Stimulated activated CD8-positive, alpha-beta memory T cell treated with anti-CD3 and anti-CD28 coated beads, Interleukin-15, amount 100 ng/mL, for 48 hours (primary cell): ENCODE measurements at places on chromosomes 6 and 20.

GRCh38 chr6:111767752-111768430 is 105.4 kb downstream of the FYN start:
- DNase-seq, result no peak

- no peak for DNase-seq
Observed at GRCh38 chr6:149134511-149134933, 183.0 kb upstream of the TAB2 start.

DNA sequence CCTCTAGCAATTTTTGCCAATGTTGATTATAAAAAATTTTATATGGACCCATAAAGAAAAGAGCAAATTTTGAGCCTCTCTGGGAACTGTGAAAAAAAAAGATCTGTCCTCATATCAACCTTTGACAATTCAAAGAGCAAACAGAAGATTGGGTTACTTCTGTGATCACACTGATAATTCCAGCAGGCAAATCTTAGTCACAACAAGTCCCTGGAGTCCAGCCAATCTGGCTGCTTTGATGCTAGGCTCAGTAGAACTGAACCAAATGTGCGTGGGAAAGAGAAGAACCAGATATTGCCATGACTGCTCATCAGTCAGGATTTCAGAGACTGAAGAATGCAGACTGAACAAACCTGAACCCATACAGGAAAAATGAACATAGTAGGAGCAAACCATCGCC is 438.4 kb upstream of the FLRT3 start:
- no peak for DNase-seq

DNA sequence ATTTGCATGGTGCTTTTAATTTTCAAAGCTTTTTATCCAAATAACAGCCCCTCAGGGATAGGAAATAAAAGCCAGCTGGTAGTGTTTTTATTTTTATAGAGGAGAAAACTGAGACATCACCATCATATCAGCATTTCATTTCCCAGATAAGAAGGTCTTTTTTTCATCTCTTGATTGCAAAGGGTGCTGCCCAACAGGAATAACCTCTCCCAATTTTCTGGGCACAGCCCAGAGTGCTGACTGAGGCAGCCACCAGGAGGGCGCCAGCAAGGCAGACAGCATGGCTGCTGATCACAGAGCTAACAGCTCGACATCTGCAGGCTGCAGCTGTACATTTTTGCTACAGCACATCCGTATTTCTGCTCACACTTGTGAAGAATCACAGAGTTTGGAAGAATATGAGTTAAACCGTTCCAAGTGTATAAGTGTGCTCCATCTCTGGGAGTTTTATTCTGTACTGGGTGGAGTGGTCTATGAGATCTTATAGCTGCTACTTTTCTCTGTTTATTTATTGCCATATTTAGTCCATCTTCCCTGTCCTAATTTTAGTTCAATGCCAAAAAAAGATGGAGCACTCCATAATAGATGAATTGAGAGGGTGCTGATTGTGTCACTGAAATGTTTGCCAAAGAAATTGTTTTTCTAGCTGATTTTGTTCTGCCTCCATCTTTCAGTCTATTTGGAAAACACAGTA is 85.5 kb upstream of the C20orf144 start:
- DNase-seq, result no peak

DNA sequence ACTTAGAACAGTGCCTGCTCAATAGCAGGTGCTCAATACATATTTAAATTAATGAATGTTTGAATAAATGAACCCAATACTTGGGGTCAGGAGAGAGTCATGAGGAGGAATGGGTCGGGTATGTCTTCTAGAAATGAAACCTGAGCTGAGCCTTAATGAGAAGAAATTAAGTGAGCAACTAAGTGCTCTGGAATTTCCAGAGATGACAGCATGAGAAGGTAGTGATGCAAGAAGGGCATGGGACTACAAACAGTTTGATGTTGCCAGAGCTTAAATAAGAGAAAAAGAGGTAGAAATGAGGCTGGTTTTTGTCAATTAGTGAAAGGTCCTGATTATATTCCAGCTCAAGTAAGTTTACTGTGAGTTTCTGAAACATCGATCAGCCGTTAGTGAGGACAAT is 82.9 kb downstream of the PDE10A start:
- no peak for DNase-seq

GRCh38 chr6:75267461-75267860 is 17.1 kb downstream of the TMEM30A start:
- DNase-seq, result no peak

DNA sequence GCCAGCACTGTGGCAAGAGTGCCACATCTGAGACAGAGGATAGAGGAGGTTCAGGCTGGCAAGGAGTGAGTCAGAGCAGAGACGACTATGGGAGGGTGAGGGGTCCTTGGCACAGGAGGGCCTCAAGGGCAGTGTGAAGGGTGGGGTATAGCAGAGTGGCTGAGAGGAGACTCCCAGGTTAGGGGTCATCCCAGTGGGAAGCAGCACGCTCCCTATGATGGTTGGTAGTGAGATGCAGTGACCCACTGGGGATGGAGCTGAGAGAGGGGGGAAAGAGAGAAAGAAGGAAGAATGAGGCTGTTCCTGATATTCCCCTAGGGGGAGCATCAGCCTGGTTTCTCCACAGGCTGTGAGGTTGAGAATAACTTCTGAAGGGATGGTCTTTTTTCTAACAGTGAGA is 97.3 kb downstream of the INSM1 start:
- no peak for DNase-seq

GRCh38 chr6:144265390-144265789 is 19.7 kb upstream of the UTRN start:
- DNase-seq, result no peak

DNA sequence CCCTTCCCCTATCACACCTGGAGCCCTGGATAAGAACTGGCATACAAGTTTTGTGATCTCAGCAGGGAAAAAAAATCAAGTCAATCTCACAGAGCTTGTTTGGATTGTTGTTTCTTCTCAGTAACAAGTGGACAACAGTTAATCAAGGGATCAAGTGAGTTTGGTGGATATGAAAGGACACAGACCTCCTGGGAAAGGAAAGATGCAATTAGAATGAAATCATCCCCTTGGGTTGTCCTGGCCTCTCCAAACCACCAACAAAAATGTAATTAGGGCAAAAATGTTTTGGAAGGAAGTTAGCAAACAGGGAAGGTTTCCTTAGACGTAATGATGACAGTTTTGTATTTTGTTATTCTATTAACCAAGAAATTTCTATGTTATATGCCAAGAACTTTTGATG is 99.1 kb upstream of the PRDM1 start:
- no peak for DNase-seq

GRCh38 chr6:5031150-5031549 is 27.3 kb upstream of the RPP40 start:
- no peak for DNase-seq

GRCh38 chr6:159874435-159874834 is 16.4 kb upstream of the MAS1 start:
- DNase-seq, result no peak

GRCh38 chr20:63076421-63076820 is 69.7 kb upstream of the BHLHE23 start:
- no peak for DNase-seq

DNA sequence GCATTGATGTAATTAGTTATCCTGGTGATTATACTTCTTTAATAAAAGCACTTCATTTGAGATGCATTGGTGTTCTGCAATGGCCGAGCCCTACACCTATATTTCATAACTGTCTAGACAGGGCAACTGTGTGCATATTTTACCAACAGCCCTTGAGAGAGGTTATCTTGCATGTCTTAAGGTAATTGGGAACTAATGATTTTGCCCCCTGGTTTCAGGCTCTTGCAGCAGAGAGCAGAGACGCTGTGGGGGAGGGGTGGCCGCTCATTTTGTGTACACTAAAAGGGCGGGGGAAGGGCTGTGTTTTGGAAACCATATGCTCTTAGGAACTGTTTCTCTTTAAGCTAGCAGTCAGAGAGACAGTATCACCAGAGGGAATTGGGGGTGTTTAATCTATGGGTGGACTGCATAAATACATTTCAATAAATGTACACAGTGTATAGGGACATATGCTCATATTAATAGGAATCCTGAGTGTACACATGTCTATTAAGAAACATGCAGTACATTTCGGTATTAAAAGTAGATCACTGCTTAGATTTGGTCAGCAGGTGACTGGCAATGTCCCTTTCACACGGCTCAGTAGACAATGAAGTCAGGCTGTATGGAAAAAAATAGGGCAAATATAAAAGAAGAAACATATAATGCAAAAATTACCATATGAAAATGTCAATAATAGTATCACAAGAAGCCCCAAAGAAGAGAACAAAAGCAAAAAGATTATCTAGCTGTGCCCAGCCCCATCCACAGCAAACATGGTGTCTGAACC is 402.9 kb upstream of the CITED2 start:
- no peak for DNase-seq

- DNase-seq, result no peak
Observed at GRCh38 chr6:56914798-56915658, 39.9 kb upstream of the BEND6 start.

- DNase-seq, result peak; percentile 7
Observed at GRCh38 chr20:13029687-13030375, 21.1 kb downstream of the SPTLC3 start.

DNA sequence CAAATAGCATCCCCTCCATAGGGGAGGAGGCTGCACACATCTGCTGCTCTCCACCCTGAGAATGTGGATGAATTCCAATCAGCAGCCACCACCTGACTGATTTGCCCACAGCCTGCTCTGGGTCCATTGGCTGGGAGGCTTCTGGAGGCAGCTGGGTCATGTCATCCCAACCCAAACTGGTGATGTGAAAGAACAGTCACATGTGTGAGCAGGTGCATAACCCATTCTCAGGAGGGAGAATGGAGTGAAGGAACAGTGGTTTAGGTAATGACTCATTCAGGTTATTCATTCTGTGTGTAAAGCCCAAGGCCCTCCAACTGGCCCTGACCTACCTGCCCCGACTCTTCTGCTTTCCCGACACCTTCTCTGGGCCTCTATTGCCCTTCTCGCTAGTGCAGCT is 90.9 kb upstream of the GCM1 start:
- no peak for DNase-seq

DNA sequence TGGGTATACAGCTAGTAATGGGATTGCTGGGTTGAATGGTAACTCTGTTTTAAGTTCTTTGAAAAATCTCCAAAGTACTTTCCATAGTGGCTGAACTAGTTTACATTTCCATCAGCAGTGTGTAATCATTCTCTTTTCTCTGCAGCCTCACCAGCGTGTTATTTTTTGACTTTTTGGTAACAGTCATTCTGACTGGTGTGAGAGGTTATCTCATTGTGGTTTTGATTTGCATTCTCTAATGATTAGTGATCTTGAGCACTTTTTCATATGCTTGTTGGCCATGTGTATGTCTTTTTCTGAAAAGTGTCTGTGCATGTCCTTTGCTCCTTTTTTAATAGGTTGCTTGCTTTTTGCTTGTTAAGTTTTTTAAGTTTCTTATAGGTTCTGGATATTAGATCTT is 194.2 kb upstream of the PHACTR1 start:
- no peak for DNase-seq

DNA sequence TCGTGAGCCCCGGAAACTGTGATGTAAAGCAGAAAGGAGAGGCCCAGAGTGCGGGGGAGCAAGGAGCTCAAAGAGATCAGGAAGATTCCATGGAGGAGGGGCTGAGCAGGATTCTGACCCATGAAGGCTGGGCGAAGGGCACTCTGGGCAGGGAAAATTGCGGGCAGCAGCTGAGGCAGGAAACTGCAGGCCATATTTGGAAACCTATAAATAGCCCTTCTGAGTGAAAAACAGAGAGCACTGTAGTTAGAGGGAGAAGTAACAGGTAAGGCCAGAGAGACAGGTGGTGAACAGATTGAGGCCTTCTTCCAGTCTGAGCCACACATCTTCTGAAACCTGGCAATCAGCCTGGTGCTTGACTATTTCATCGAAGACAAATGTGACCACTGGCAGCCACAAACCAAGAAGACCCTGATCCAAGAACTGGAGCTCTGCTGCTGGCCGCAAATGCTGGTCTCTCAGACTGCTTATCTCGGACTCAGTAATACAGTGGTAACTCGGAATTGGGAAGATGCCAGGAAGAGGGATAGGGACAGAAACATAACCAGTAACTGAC is 14.1 kb upstream of the BEND3 start:
- DNase-seq, result no peak

DNA sequence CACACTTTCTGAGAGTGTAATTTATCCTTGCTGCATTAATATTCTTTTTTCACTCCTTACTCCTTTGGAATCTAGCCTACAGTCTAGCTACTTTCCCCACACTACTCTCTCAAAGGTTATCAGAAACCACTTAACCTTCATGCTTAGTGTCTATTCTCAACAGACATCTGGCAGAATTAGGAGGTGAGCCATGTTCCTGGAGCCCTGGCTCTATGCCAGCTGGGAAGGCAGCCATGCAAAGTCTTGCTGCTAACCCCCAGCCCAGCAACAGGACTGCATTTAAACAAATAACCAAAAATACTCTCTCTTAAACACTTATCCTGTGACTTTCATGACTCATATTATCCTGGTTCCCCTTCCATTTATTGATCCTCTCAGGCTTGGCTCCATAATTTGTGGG is 260.2 kb downstream of the BCKDHB start:
- DNase-seq, result no peak

GRCh38 chr20:6654513-6655252 is 112.8 kb upstream of the BMP2 start:
- DNase-seq, result no peak

DNA sequence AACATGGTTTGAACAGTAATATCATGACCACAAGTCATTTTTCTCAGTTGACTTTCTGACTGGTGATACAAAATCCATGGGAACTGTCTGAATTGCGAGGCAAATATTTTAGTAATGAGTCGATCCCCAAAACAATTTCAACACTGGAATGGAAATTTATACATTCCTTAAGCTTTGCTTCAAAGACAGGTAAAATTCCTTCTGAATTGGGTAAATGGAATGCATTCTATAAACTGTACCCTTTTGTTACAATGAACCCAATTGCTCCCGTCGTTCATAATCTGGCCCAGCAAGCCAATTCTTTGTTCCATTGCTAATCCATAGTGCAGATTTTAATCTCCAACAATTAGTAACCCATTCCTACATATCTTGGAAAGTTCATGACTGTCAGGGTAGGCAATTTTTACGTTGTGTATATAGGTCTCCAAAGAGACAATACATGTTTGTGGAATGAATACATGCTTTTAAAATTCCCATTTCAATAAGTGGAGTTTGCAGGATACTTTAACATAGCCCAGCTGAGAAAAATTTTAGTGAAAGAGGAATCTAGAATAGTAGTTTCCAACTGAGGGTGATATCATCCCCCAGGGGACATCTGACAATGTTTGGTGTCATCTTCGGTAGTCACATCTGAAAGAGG is 32.7 kb downstream of the CYP24A1 start:
- no peak for DNase-seq

- no peak for DNase-seq
Observed at GRCh38 chr20:56469077-56469449, 636 bp downstream of the RTF2 start.

DNA sequence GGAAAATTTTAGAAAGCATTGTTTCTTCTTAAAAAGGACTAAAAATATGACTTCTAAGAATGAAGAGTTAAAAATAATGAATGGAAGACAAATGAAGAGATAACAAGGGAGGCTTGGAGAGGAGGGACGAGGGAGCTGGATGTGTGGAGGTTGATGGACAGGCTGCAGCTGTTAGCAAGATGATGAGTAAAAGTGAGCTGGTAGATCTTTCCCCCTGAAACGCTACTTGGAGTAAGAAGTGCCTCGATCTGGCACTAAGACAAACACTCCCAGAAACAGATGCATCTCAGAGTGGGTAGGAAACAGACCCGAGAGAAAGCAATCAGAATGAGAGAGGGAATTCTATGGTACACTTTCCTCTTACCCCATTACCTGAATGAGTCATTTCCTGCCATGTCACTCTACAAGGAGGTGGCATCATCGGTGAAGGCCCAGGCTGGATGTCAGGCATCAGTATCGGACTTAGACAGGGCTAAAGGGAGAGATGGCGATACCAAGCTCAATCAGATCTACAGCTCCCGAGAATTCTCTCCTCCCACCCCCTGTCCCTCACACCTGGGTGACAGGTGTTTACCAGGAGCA is 154.1 kb upstream of the BMP2 start:
- no peak for DNase-seq
